ENCODE measurements at places on chromosomes 3 and 15.
A peak's percentile ranks its signal among the peaks of the same experiment; 100 is the strongest.

DNA sequence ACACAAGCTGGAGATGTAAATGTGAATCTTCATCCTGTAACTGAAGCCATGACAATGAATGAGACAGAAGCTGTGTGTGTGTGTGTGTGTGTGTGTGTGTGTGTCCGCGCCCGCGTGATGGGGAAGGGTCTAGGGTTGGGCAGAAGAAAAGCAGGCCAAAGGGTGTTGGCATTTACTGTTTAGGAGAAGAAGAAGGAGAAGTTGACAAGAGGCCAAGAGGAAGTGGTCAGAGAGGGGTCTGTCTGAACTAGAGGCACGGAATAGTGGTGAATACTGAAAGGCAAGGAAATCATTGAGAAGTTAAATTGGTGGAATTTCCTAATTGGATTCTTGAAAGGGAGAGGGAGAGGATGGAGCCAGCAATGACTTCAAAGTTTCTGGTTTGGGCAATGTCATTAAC, 5.6 kb upstream of the NCEH1 start:
- peak; percentile 17 for DNase-seq

GRCh38 chr3:66106788-66107187, 68.1 kb upstream of the MAGI1 start:
- no peak for DNase-seq

GRCh38 chr3:112973325-112974177, 1.4 kb downstream of the CD200R1 start:
- no peak for DNase-seq

GRCh38 chr15:94924971-94925598, 693.7 kb downstream of the MCTP2 start:
- DNase-seq, result peak; percentile 3

DNA sequence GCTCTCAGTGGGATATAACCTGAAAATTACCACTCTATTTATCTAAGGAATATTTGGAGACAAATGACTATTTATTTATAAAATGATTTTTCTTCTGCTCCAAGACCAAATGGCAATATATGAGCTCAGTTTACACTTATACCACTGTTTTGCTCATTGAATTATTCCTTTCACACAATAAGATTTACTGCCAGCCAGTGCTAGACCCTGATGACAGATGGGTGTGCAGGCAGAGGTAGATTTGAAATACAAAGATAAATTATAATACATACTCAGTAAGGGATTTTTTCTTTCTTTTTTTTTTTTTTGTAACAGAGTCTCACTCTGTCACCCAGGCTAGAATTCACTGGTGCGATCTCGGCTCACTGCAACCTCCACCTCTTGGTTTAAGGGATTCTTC, 980.3 kb downstream of the EPHA3 start:
- DNase-seq, result no peak

DNA sequence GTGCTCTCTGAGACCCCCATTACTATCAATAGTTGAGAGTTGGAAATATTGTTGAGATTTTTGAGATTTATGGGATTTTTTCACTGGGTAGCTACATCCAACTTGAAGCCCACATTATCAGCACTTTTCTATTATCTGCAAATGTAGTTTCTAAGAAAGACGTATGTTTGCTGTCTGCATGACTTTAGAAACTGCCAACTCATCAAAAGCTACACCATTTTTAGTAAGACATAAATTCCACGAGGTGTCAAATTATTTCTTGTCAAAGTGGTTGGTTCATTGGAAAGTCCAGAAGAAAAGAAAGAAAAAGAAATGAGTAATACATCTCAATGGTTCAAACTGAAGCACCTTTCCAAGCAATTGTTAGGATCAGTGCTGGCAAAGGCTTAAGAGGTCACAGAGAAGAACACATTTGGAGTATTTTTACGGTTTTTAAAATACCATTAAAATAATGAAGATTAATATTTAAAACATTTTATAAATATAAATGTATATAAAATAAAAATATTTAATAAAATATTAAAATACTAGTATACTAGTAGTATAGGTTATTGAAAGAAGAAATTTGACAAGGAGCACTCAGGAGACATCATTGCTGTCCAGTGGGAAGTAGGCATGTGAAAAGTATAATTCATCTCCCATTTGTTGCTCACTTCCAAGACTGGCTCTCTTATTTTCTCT, 463.5 kb downstream of the TAFA4 start:
- no peak for DNase-seq

GRCh38 chr3:43688245-43688650, 2.5 kb upstream of the ABHD5 start:
- no peak for DNase-seq

DNA sequence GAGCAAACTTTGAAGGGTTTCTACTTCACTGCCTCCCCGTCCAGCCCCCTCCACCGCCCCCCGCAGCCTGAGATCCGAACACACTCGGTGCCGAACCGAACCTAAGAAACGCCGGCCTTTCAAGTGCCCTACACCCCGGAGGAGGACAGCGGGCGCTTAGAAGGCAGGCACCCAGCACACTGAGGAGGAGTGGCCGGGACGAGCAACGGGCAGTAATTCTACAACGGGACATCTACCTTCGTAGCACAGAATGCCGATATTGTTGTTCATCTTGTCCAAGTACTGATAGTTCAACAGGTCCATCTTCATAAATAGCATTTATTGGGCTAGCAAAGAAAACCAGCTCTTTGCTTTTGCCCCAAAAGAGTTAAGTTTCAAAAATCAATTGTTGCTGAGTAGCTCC, 513 bp downstream of the VGLL4 start:
- DNase-seq, result no peak

- DNase-seq, result no peak
Observed at GRCh38 chr3:46062679-46063078, 35.4 kb upstream of the XCR1 start.

DNA sequence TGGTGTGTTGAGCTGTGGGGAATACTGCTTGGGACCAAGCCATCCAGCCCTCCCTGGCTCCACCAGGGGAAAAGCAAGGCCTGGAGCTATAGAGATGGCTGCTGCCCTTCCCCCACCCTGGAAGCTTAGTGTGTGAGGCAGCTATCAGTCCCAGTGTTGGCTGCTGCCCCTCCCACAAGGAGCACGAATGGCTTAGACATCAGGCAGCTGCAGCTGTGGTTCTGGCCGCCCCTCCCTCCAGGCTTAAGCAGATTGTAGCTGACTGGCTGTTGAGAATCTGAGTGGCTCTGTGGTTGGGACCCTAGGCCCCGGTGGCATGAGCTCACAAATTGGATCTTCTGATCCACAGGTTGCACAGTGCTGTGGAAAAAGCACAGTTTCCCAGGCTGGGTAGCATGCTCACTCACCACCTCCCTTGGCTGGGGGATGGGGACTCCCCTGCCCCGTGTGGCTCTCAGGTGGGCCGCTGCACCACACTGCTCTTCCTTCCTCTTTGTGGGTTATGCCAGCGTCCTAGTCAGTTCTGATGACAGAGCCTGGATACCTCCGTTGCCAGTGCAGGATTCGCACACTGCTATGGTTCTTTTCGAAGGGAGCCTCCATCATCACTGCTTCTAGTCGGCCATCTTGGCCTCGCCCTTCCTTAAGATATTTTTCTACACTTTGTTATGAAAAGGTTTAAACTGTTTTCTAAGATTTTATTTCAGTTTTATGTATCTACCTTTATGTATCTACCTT, 21.2 kb upstream of the SUCNR1 start:
- no peak for DNase-seq

DNA sequence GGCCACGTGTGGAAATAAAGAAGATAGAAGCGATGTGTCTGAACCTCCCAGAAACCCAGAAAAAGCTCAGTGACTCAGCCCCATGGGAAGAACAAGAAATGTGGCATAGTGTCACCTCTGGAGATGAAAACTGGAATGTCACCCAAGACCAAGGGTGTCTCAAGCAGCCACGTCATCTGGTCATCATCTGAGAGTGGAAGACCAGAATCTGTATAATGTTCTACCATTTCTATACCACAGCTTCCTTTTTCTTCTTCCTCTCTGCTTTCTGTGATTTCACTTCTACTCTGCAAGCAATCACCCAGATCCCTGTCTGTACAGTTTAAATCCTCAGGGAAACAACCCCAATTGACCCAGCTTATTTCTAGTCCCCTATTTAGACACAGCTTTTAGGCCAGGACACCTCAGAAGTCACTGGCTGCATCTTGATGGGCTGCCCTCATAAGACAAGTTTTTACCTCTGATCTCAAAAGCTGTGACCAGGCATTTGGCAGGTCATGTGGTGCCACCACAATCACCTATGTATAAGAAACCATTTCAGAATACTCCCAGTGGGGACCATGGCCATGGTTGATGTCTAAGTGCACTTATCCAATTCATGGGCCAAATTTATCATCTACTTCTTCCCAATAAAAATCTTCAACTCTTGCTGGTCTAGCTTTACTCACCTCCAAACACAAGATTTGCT, 278.5 kb upstream of the UMPS start:
- DNase-seq, result no peak

DNA sequence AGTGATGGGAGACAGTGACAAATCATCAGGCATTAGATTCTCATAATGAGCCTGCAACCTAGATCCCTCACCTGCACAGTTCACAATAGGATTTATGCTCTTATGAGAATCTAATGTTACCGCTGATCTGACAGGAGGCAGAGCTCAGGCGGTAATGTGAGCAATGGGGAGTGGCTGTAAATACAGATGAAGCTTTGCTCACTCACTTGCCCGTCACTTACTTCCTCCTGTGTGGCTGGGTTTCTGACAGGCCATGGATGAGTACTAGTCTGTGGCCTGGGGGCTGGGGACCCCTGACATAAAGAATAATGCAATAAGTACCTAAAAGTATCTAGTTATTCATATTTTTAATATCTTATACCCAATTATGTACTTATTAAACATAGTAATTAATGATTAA, 15.6 kb downstream of the IQCB1 start:
- no peak for DNase-seq

DNA sequence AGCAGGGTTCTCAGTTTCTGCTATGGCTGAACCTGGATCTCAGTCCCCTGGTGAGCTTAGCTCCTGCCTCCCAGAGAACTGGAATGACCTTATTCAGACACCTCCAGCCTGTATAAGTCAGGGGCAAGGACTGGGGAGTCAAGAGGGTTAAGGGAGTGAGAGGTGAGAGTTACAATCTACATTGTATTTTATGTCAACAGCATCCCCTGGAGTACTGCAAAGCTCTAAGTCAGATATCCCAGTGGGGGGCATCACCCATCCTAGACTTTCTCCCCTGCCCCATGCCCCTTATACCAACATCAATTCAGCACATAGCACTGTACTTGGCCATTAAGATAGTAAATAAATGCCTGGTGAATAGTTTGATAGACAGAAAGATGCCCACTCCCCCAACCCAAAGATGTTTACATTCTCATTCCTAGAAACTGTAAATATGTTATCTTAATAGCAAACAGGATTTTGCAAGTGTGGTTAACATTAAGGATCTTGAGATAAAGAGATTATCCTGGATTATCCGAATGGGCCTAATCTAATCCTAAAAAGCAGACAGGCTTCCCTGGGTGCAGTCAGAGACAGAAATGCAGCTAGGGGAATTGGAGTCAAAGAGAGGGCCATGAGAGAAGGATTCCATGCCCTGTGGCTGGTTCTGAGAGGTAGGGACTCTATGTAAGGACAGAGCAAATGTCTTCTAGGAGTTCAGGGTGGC, 132.3 kb upstream of the RASGRP1 start:
- no peak for DNase-seq

DNA sequence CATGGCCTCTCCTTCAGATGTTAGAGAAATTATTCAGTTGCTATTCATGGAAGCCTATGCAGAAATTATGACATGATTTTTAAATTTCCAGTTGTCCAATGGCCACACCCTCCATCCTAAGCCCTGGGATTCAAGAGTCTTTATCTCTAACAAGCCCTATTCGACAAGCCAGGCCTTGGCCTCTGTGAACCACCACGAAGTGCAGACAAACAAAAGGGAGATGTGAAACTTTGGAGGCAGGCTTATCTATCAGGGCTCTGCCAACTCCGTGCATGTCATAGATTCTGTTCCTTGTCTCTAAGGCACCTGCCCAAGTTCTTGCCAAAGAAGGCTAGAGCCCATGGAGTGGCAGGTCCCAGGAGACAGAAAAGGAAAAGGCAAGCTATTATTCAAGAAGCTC, 212.4 kb upstream of the ADAMTS9 start:
- DNase-seq, result no peak

GRCh38 chr15:67026610-67026967, 38.8 kb upstream of the SMAD3 start:
- no peak for DNase-seq
